ENCODE measurements at places on chromosomes 2 and 18.

DNA sequence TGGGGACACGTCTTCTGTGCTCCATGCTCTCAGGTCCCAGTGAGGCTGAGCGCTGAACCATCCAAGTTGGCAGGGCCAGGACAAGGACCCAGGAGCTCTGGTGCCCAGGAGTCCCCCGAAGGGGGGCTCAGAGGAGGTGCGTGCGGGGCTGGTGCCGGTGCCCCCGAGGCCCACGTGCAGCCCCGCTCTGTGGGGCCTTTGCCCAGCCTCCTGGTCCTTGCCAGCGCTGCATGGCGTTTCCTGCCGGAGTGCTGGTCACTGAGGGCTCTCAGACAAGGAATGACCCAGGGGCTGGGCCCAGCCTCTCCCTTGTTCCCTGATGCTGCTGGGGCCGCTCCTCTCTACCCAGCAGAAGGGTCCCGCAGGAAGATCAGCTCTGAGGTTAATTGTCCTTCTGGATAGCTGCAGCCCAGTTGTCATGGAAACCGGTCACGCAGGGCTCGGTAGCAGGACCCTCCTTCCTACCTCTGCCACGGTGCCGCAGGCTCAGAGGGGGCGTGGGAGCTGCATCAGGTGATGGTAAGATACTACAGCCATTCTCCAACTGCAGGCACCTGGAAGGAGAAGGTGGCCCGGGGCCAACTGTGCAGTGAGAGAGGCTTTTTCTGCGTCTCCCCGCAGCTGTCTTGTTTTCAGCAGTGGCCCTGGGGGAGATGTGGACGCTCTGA is 64.5 kb downstream of the RRM2 start:
- DNase-seq = no peak

DNA sequence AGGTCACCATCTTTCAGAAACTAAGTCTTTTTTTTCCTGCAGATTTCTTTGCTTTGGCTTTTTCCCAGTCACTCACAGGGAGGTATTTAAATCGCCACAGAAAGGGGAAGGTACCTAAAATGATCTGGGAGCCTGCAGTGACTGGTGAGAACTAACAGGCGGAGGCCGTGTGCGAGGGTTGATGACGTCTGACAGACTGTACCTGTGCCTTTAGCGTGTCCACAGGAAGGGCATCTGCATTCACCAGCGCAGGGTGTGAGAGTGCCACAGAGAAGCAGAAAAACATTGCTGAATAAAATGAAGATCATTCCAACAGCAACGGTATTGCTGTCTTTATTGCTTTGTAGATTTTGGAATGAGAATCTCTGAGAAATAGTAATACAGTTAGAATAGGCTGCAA is 5.7 kb downstream of the CTDP1 start:
- DNase-seq = no peak

GRCh38 chr2:80086831-80087230 is 217.7 kb downstream of the LRRTM1 start:
- no peak for DNase-seq

GRCh38 chr18:65988972-65989371 is 238.2 kb downstream of the CDH7 start:
- DNase-seq = no peak

- DNase-seq = peak; percentile 70
Observed at GRCh38 chr2:54557601-54558187, 101.6 kb downstream of the SPTBN1 start.

- no peak for DNase-seq
Observed at GRCh38 chr2:239882781-239883180, 142.4 kb downstream of the NDUFA10 start.

- DNase-seq = no peak
Observed at GRCh38 chr2:23312996-23313606, 71.9 kb upstream of the KLHL29 start.

DNA sequence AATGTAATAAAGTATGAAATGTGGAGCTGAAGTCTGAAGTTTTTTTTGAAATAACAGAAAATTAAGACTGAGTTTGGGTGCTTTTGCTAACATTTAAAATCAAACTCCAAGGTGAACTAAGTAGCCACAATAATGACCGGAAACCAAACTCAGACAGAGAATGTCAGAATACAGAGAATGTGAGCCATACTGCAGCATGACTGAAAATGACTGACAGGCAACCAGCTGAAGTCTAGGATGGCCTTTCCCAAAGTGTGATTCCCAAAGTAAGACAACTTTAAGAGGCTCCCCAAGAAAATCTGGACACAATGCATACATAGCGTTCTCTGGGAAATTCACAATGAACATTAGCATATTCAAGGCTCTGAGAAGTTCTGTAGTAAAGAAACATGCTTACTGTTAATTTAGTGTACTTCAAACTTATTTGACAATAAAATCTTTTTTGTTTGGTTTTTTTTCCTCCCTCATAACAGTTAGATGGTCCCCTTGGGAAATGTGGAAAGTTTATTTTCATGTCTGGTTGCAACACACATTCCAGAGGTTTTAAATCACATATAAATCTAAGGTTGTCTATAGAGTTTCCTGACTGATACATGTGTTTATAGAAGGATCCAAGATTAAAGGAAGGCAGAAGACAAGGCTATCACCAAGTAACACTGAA is 28.6 kb downstream of the PLA2R1 start:
- DNase-seq = no peak

DNA sequence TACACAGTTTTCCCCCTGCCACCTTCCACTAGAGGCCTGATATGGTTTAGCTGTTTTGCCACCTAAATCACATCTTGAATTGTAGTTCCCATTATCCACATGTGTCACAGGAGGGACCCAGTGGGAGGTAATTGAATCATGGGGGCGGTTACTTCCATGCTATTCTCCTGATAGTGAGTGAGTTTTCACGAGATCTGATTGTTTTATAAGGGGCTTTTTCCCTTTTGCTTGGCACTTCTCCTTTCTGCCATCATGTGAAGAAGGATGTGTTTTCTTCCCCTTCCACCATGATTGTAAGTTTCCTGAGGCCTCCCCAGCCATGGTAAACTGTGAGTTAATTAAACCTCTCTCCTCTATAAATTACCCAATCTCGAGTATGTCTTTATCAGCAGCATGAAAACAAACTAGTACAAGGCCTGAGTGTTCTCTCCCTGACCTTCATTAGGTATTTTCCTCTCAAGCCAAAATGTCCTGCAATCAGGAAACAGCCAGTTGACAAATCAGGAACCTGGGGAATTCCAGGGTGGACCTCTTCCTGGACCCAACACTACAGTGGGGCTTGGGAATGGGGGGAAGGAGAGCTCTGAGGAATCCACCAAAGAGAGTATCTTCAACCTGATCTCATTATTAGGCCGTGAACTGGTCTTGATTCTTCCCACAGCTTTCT is 129.9 kb downstream of the TXNL1 start:
- DNase-seq = no peak

GRCh38 chr2:119680457-119681202 is 1.6 kb downstream of the TMEM177 start:
- DNase-seq = no peak

- peak; percentile 62 for DNase-seq
Observed at GRCh38 chr2:137826373-137827372, 137.6 kb upstream of the HNMT start.

DNA sequence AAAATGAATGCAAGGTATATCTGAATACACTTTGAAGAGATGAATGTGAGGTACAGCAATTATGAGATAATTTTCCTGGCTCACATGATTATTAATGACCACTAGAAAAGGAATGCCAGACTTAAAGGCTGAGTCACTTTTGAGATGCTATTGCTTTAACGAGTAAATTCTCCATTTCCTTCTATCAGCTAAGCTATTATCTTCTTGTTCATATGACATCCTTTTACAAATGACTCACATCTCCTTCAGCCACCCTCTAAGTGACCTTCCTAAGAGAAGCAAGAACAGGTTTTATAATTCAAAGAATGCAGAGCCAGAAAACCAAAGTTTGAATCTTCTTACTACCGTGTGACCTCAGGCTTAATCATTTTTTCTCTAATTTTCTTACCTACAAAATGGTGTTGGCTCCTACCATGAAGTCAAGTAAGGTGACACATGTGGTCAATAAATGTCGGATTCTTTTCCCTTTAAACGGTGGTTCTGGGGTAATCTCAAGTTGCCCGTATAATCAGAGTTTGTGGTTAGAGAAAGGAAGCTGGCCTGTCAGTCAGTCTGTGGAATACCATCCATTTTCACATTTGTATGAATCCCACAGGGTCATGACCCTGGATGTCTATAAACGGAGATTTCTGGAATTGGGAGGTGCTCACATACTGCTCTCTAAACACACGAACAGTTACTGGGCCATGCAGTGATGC is 184.0 kb upstream of the PID1 start:
- no peak for DNase-seq

DNA sequence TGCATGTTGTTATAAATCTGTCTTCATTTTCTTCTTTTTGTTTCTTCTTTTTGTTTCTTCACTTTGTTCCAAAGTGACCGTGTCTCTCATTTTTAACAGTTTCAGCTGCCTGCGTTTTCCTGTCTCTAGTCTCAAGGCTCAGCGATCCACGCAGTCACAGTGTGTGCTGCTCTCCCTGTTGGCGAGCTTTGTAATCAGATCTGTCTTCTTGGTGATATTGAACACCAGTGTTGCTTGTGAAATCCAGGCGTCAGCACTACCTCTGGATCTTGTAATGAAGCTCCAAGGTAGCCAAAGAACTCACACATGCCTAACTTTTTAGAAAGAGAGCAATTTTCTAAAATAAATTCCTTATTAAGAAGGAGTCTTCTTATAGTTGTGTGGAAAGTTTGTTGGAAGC is 13.2 kb downstream of the SNTG2 start:
- no peak for DNase-seq
